Fibroblast of the aortic adventitia (primary cell): ENCODE measurements at places on chromosomes 12 and 14.
A peak's percentile ranks its signal among the peaks of the same experiment; 100 is the strongest.

DNA sequence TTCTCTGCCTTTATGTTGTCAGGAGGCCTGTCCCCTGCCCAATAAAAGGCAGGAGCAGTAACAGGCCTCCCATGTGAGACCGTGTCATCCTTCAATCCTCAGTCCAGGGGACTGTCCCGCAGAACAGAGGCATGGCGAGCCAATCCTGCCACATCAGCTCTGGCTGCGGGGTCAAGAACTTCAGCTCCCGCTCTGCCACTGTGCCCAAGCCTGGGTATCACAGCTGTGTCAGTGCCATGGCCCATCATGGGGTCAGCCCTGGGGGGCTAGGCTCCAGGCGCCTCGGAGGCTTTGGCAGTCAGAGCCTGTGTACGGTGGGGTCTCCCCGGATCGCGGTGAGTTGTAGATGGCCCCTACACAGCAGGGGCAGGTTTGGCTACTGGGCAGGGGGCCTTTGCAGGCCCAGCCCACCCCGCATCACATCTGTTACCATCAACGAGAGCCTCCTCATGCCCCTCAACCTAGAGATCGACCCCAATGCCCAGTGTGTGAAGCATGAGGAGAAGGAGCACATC lies 19.9 kb upstream of the KRT83 start:
- DNase-seq: no peak

GRCh38 chr12:96399120-96399918 lies 920 bp downstream of the CDK17 start:
- peak; percentile 63 for DNase-seq

- peak; percentile 90 for DNase-seq
Observed at GRCh38 chr12:91180582-91181395, 1.8 kb downstream of the DCN start.

DNA sequence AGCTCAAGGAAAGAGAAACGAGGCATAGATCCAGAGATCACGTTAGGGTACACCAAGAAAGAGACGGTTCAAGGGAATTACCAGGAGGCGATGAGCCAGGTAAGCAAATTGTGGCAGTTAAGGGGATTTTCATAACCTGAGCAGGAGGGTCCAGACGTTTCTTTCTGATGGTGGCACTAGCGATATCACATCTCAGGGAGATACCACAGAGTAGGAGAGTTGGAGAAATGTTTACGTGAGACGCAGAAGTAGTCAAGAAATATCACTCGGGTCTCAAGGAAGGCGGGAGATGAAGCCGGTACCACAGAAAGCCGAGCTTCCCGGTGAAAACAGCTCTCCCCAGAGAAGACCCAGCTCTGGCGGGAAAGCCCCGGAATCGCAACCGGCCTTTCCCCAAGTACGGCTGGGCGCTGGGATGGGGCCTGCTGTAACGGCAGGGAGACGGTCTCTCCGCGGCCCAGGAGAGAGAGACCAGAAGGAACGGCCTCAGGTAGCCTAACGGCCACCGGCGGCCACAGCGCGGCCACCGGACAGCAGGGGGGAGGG lies 485 bp downstream of the SENP1 start:
- DNase-seq: peak; percentile 13

- DNase-seq: no peak
Observed at GRCh38 chr14:51209457-51209856, 30.6 kb upstream of the TMX1 start.

- DNase-seq: no peak
Observed at GRCh38 chr14:105384605-105385321, 13.6 kb upstream of the TEX22 start.

GRCh38 chr12:9184276-9184675 lies 23.9 kb downstream of the PZP start:
- no peak for DNase-seq

DNA sequence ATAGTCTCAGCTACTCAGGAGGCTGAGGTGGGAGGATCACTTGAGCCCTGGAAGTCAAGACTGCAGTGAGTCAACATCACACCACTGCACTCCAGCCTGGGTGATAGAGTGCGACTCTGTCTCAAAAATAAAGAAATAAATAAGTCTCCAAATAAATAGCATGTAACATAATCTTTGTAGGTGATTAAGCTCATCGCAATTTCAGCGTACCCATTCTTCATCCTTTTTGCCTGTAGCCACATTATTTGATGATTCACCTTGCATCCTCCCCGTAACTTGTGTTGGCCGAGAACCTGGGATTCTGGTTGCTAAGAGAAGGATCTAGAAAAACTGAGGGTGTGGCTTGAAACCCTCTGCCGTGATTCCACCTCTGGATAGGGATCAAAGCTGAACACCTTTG lies 115.1 kb downstream of the GALC start:
- no peak for DNase-seq

DNA sequence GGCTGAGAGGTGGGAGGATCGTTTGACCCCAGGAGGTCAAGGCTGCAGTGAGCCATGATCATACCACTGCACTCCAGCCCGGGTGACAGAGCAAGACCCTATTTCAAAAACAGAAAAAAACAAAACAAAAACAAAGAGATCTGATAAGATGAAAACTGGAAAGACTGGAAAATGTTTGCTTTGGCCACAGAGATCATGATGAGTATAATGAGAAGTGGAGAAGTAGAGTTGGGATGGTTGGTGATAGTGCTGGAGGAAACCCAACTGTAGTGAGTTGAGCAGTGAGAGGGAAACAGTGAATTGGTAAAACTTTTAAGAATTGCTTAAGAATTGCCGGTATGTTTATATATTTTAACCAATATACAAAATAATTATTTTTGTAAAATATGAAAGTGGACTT lies 39.2 kb downstream of the MON2 start:
- DNase-seq: no peak

DNA sequence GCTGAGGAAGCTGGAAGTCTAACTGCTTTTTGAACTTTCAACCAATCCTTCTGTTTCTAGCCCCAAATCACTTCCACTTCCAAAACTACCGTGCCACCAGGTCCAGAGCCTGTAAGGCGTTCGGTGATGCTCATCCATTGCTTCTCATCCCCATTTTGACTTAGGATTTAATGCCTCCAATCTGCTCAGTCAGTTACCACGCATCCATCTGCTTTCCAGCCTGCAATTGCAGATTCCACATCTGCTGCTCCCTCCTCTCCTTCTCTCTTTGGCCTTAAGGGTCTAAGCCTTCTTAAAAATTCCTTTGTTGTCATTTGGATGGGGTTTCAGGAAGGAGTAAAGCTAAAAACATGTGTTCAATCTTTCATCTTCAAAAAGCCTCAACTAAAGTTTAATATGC lies 74.7 kb downstream of the TUNAR start:
- DNase-seq: no peak

GRCh38 chr14:81676395-81676794 lies 142.7 kb upstream of the SEL1L start:
- no peak for DNase-seq

GRCh38 chr14:99502989-99503421 lies 21.8 kb downstream of the CCNK start:
- no peak for DNase-seq

DNA sequence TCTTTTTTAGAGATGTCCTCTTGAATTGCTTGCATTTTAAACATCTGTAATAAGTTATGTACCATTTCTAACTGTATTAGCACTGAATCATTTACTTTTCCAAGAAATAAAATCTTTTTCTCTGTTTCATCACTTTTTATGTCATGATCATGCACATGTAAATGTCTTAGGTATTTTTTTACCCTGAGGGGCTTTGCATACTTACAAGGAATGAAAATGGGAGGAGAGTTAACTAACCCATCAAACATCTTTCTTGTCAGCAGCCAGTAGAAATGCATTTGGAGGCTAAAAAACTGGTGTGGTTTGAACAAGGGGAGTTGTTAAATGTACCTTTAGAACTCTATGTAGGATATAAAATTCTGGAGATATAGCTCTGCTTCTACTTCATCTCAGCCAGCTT lies 1080.3 kb downstream of the GALC start:
- DNase-seq: no peak

- no peak for DNase-seq
Observed at GRCh38 chr12:129613314-129613713, 290.5 kb downstream of the TMEM132D start.
